ENCODE measurements at places on chromosomes 12 and 14. TPM values are rescaled to one million over a fixed set of nuclear protein-coding genes. Genes with fewer than 3 reads are reported as not detected.

- DNase-seq = no peak
- H3K27me3 ChIP-seq = no peaks in the 10 kb centered on the region
- H3K27ac ChIP-seq = no peak overlapping the region
- H3K4me1 ChIP-seq = peaks cover 22% of the 10 kb centered on the region
- no peak overlapping the region for H3K4me3 ChIP-seq
- H3K36me3 ChIP-seq = no peaks in the 10 kb centered on the region
Measured at GRCh38 chr12:24739106-24739779, 209.7 kb downstream of the BCAT1 start.

GRCh38 chr14:53391156-53391555 lies 238.0 kb upstream of the DDHD1 start:
- no peaks in the 10 kb centered on the region for H3K4me1 ChIP-seq
- H3K27ac ChIP-seq = no peak overlapping the region
- H3K4me3 ChIP-seq = no peak overlapping the region
- no peaks in the 10 kb centered on the region for H3K27me3 ChIP-seq
- no peak for DNase-seq

GRCh38 chr12:100987552-100988521 lies 193.3 kb downstream of the ANO4 start:
- no peaks in the 10 kb centered on the region for H3K36me3 ChIP-seq
- no peak overlapping the region for H3K27ac ChIP-seq
- H3K4me3 ChIP-seq = no peak overlapping the region
- DNase-seq = peak; percentile 83
- H3K4me1 ChIP-seq = peaks cover 11% of the 10 kb centered on the region

ALDH1L2 gene
- total RNA-seq = 13.2 TPM

GRCh38 chr12:6180268-6181051 lies 19.7 kb upstream of the CD9 start:
- peaks cover 3% of the 10 kb centered on the region for H3K27me3 ChIP-seq
- DNase-seq = no peak
- peaks cover 12% of the 10 kb centered on the region for H3K4me1 ChIP-seq
- H3K27ac ChIP-seq = no peak overlapping the region

CELA1 gene
- not detected for total RNA-seq

GRCh38 chr12:99450036-99450630 lies 197.4 kb upstream of the GARIN6 start:
- no peaks in the 10 kb centered on the region for H3K36me3 ChIP-seq
- H3K27ac ChIP-seq = no peak overlapping the region
- peaks cover 3% of the 10 kb centered on the region for H3K4me1 ChIP-seq
- no peak overlapping the region for H3K4me3 ChIP-seq
- no peaks in the 10 kb centered on the region for H3K27me3 ChIP-seq

DNA sequence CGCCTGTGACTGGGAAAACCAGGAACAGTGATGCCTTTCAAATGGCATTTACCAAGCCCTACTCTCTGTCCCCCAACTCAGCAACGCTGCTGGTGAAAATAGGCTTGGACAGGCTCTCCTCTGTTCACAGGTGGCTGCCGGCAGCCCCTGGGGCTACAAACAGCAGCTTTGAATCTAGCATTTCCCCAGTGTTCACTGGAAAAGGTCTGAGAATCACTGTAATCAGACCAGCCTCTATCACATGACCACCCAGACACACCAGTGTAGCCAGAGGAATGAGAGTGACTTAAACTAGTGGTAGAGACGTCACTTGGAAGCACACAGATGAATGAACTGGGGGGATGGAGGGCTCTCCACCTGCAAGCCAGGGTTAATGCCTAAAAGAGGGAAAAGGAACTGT lies 151.8 kb downstream of the FOXN3 start:
- H3K27ac ChIP-seq = no peak overlapping the region
- H3K4me3 ChIP-seq = no peak overlapping the region
- H3K36me3 ChIP-seq = peaks cover 1% of the 10 kb centered on the region

GRCh38 chr14:58643366-58643765 lies 5.6 kb downstream of the DACT1 start:
- H3K4me3 ChIP-seq = no peak overlapping the region
- DNase-seq = no peak
- H3K36me3 ChIP-seq = no peaks in the 10 kb centered on the region
- no peaks in the 10 kb centered on the region for H3K4me1 ChIP-seq

- H3K27me3 ChIP-seq = no peaks in the 10 kb centered on the region
- no peaks in the 10 kb centered on the region for H3K4me1 ChIP-seq
- no peaks in the 10 kb centered on the region for H3K36me3 ChIP-seq
- H3K4me3 ChIP-seq = no peak overlapping the region
Measured at GRCh38 chr14:94625353-94625635, 13.1 kb downstream of the SERPINA3 start.

DNA sequence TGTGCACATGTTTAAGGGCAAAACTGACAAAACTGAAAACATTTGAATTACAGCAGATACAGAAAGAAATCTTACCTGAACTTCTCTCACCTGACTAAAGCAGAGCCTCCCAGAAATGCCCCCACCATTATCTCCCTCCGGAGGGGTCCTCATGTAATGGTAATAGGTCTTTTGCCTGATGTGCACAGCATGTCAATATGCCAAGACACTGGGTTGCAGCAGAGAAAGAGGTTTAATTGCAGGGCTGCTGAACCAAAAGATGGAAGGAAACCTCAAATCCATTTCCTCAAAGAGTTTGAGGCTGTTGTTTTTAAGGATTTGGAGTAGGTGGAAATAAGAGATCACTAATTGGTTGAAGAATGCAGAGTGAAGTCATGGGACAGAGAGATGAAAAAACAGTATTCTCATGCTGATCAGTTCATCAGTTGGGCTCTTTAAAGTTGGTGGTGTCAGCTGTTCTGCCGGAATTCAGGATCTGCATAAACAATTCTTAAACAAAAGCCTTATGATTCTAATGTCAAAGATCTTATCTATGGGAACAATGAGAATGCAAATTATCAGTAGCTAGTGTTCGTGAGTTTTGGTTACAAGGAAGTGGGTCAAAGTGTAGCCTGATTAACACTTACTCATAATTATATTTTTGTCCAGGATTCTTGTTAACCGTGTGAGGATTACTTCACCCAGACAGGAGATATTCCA lies 18.2 kb downstream of the ANG start:
- H3K36me3 ChIP-seq = no peaks in the 10 kb centered on the region
- no peaks in the 10 kb centered on the region for H3K4me1 ChIP-seq
- H3K4me3 ChIP-seq = no peak overlapping the region
- no peak for DNase-seq

GRCh38 chr12:121158085-121158484 lies 25.4 kb downstream of the P2RX7 start:
- DNase-seq = no peak
- H3K4me1 ChIP-seq = peaks cover 3% of the 10 kb centered on the region
- H3K4me3 ChIP-seq = no peak overlapping the region
- no peak overlapping the region for H3K27ac ChIP-seq
- H3K27me3 ChIP-seq = no peaks in the 10 kb centered on the region
- H3K36me3 ChIP-seq = no peaks in the 10 kb centered on the region

SLC5A8 gene
- not detected for total RNA-seq
